Ovary (tissue), 10 donors: ENCODE measurements at places on chromosomes 2 and 18.

DNA sequence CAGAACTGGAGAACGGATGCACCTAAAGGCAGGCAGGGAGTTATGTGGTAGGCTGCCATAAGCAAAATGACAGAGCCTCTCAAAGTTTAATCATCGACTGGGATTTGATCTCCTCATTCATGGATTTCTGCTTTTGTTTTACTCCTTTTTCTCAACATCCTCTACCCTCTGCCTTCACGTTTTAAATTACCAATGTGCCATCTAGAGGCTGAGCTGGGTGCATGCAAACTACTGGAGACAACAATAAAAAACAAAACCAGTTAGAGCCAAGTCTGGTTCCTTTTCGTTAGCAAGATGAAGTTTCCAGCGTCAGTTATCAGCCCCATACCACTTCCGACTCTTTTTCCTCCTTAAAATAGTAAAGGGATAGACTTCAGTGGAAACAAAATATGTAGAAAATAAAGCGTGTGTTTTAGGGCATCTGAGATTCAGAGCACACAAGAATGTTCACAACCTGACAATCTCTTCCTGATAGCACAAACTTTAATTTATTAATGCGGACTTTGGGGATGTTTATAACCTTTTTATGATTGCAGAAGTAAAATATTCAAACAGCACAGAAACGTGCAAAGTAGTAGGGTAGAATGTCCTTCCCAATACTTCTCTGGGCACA lies 117.0 kb downstream of the LAMA1 start:
- DNase-seq = no peak
- no peaks in the 10 kb centered on the region for H3K27me3 ChIP-seq
- H3K4me1 ChIP-seq = no peaks in the 10 kb centered on the region
- H3K36me3 ChIP-seq = no peaks in the 10 kb centered on the region

DNA sequence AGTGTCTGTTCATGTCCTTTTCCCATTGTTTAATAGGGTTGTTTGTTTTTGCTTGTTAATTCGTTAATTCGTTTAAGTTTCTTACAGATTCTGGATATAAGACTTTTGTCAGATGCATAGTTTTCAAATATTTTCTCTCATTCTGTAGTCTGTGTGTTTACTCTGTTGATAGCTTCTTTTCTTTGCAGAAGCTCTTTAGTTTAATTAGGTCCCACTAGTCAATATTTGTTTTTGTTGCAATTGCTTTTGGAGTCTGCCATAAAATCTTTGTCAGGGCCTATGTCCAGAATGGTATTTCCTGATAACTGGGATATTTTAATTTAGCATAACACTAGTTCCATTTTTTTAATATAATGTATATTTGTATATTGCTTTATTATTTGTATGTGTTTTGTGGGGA lies 1380.1 kb downstream of the SUCLG1 start:
- DNase-seq = no peak
- H3K27ac ChIP-seq = no peak overlapping the region
- H3K27me3 ChIP-seq = no peaks in the 10 kb centered on the region
- no peaks in the 10 kb centered on the region for H3K4me1 ChIP-seq
- no peak overlapping the region for H3K4me3 ChIP-seq

- DNase-seq = peak; percentile 34
- no peak overlapping the region for H3K27ac ChIP-seq
- H3K4me1 ChIP-seq = peaks cover 35% of the 10 kb centered on the region
- no peaks in the 10 kb centered on the region for H3K27me3 ChIP-seq
- H3K36me3 ChIP-seq = no peaks in the 10 kb centered on the region
These were observed 12.3 kb downstream of the CROCC2 start for GRCh38 chr2:240918258-240919091.

GRCh38 chr2:62591491-62591890 lies 85.5 kb upstream of the TMEM17 start:
- H3K27me3 ChIP-seq = no peaks in the 10 kb centered on the region
- no peaks in the 10 kb centered on the region for H3K36me3 ChIP-seq
- no peak for DNase-seq
- no peak overlapping the region for H3K4me3 ChIP-seq

GRCh38 chr18:56799756-56800155 lies 148.6 kb downstream of the WDR7 start:
- no peak overlapping the region for H3K27ac ChIP-seq
- no peaks in the 10 kb centered on the region for H3K27me3 ChIP-seq
- no peak for DNase-seq
- no peaks in the 10 kb centered on the region for H3K4me1 ChIP-seq
